ENCODE measurements at places on chromosomes 1 and 21.

DNA sequence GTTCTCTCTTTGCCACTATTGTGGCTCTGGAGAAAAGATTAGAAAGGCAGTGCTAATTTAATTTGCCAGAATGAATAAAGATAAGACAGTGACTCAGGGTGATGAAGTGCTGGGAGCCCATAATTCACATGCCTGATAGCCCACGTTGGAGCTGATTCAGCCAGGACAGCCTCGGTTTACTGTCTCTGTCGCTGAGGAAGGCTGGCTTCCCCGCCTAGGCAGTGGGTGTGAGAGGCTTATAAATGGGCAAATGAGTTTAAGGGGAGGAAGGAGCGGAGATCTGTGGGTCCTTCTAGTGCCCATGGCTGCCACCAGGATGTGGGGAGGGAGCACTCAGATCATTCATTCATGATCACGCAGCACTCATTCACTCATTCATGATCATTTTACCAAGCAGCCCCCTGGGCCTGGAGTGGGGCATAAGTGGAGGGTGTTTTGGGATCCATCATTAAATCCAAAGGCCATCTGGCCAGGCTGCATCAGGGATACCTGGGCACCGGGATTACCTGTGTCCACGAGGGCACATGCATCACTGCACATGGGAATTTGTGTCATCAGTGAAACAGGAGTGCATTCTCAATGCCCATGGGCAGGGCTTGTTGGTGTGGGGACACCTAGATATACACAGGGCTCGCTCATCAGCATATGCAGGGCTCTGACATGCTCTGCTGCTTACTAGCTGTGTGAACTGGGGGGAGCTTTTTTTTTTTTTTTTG lies 315.4 kb downstream of the MATN1 start:
- DNase-seq = no peak

- no peak for DNase-seq
Measured at GRCh38 chr1:98766255-98766654, 104.7 kb downstream of the SNX7 start.

DNA sequence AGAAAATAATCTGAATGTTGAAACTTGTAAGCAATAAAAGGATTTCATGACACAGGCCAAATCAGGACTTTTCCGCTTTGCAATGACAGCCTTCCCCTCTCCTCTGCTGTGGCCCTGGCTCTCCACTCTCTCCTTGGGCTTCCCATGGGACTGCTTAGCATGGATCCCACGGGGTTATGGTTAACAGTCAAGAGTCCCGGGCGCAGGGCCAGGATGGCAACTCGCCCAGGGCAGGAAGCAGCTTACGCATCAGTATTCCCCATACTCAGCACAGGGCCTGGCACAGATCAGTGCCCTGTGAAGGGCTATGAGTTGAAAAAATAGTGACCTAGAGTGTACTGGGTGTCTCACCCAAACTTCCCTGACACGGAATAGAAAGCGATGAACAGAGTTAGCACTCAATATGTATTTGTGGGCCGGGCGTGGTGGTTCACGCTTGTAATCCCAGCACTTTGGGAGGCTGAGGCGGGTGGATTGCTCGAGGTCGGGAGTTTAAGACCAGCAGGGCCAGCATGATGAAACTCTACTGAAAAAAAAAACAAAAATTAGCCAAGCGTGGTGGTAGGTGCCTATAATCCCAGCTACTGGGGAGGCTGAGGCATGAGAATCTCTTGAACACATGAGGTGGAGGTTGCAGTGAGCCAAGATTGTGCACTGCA lies 29.1 kb upstream of the GRHL3 start:
- no peak for DNase-seq

GRCh38 chr21:33964706-33965325 lies 49.2 kb upstream of the ATP5PO start:
- no peak for DNase-seq

DNA sequence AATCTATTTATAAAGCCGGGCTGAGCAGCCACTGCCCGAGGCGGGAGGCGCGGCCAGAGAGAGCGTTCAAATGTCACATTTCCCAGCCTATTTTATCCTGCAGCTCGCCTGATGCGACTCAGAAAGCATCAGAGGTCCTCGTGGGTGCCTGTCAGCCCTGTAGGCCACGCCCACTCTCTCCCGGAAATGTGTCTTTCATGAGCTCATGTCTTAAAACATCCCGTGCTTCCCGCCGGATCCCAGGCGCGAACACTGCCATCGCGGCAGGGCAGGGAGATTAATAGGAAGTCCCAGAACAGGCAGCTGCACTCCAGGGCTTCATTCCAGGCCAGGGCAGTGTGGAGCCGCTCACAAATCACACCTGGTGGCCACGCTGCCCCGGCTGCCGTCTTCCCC lies 117.5 kb downstream of the PRDM16 start:
- no peak for DNase-seq

DNA sequence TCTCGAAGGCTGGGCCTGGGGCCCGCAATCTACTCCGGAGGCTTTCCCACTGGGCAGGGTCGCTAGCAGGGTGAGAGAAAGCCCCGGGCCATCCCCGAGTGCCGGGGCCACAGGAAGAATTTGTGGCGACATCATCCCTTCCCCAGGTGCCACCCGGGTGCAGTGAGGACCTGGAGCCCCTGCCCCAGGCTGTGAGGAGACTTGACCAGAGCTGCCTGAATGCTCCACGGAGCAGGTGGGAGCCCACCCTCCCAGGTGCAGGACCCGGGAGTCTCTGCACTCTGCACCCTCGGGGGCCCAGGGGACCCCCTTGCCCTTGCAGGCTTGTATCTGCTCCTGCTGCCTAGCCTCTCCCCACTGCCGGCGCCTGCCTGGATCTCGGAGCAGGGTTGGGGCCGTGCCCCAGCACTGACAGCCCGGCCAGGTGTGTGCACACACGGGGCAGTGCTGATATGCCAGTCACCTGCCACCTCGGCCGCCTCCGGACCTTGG lies 67.5 kb upstream of the RGS7 start:
- DNase-seq = no peak

DNA sequence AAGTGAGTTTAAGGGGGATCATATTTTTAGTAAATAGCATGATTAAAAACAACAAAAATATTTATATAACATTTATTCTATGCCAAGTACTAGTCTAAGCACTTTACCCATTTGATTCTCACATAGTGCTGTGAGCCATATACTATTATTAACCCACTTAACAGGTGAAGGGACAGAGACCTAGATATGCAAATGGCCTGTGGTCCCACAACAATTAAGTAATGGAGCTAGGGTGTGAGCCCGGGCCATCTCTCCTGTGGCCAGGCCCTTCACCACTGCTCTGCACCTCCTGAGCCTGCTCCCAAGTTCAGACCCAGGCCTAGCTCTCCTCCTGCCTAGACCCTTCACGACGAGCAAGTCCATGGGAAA lies 537 bp downstream of the ASCL5 start:
- no peak for DNase-seq

DNA sequence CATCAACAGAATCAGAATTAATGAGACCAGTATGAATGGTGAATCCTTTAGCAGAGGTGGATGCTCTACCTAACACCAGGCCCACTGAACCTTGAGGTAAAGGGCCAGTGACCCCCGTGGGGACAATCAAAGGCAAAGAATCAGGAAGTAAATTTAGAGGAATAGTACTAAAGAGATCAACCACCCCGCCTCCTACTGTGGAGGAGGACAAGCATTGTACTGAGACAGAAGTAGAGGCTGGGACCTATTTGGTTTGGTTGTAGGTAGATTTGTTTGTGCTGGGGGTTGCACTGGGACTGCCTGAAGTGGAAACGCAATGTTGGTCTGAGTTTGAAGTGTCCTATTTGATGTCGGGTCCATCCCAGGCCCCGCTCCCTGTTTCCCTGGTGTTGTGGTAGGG lies 9.5 kb downstream of the CD48 start:
- no peak for DNase-seq

DNA sequence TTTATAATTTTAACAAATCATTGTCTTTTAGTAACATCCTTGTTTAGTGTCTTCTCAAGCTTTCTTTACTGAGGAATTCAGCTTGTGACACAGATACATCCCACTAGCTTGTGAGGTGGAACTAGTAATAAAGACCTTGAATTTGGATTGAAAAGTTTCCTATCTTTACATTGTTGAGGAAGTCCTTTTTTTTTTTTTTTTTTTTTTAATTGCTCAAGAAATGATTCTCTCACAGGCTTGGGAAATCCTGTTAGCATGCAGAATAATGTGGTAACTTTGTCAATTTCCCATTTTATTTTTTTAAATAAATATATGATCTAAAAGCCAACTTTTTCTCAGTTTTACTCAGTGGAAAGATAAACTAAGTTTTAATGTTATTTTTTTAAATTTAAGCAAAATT lies 15.8 kb downstream of the DENND2D start:
- DNase-seq = no peak

DNA sequence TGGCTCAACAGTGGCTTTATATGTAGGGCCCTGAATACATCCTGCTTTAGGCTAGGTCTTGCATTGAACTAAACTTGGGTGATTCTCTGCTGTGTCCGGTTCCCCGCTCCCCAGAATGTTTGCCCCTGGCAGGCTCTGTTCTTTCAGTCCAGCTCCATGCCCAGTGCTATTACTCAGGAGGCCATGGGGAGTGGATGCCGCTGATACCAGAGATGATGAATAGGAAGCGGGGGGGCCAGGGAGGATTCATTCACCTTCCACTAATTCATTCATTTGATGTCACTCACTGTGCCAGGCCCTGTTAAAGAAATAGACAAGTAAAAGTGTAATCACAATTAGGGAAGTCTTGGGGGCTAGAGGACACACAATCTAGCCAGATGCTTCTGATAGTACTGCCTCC lies 83.8 kb downstream of the TMEM53 start:
- no peak for DNase-seq

- no peak for DNase-seq
Measured at GRCh38 chr21:35303085-35303484, 254.0 kb upstream of the RUNX1 start.

DNA sequence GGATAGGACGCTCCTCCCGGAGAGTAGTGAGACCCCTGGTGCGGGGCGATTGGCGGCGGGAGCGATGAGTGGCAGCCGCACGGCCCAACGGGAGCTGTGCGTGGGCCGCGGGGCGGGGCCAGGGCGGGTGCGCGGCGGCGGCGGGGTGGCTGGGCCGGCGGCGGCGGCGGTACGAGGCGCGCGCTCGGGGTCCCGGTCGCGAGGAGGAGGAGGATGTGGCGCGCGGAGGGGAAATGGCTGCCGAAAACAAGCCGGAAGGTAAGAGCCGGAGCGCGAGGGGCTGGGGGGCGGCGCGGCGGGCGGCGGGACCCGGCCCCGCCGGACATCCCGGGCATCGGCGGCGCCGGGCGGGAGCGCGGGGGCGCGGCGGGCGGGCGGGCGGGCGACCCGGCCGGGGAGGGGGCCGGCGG lies at the start of gene CAMTA1:
CAMTA1 (plus strand) TSS at position 137 of the 410 bp plus-strand sequence; CDS start at position 214, 77 bp downstream.
- DNase-seq = no peak

- no peak for DNase-seq
Measured at GRCh38 chr1:2356911-2357845, 34.2 kb downstream of the MORN1 start.

DNA sequence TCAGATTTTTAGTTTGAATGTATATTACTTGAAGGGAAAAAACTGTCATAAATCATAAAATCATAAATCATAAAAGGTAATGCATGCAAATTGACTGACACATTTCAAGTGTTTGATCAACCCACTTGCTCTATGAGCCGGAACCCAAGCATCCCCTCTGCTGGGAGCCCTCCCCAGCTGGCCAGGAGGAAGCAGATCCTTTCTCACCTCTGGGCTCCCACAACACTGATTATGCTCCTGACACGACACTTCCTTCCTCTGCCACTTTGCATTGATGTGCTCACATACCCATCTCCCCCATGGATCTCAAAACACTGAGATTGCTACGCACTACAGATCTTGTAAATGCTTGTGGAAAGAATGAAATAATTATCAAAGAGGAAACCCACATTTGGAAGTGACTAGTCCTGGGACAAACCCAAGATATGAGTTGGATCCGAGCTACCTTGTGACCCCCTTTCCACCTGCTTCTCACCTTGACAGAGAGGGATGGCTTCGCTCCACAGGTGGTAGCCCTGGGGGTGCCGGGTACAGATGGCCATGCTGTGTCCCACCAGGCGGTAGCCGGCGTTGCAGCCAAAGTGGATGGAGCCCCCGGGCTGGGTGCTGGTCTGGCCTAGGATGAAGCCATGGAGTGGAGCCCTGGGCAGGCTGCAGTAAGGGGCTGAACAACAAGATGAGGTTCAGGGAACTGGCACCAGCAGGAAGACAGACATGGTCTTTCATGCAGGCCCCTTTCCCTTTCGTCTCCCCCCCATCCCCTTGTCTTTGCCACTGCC lies 104.6 kb downstream of the ZSCAN20 start:
- no peak for DNase-seq

DNA sequence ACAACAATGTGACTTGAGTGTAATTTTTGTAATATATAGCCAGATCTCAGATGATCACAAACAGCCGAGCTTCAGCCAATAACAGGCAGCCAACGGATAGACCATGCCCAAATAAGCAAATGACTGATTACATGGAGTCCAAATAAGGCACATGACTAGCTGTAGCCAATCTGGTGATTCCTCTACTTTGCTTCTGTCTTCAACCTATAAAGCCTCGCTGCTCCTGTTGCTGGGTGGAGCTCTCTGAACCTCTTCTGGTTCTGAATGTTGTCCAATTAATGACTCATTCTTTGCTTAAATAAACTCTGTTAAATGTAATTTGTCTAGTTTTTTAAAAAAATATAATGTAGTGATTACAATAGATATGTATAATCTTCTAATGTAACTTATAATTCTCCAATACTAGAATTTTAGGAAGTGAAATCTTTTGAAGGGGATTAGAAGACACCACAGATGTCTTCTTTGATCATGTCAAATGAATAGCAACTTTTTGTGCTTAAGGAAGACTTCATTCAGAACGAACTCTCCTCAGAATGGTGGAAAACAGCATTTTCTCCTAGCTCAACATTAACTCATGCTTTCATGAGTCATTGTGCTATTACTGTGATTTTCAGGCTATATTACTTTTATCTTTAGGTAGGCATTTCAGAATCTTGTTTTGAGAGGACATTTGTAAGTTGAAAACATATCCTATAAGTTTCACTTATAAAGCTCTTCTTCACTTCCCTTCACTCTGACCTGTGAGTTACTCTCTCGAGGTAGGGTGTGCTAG lies 857.8 kb upstream of the B3GALT2 start:
- no peak for DNase-seq

DNA sequence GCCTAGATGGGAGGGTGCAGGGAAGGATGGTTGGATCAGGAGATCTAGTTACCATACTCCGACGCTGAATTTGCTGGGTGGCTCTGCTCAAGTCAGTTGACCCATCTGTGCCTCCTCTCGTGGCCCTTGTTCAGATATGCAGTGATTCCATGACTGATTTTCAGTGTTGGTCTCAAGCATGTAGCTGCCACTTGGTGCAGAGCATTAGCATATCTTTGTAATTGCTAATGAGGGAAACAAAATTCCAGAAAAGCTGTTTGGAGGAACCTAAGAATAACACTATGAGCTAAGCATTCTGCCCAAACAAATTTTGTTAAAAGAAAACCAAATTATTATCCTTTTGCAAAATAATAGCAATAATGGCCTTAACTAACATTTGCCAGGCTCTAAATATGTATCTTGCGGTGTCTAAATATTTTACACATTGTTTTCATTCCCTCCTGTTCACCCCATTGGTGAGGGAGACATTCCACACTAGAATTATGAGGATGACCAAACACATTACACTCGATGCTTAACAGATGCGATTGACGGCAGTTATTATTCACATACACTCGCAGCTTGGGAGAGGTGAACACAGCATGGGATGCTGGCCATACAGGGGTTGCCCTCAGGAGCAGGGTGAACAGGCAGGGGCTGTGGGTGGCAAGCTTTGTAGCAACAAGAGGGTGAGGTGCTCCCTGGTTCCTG lies 69.1 kb downstream of the KCNJ15 start:
- no peak for DNase-seq

Data from C1 segment of cervical spinal cord (tissue), 14 donors.